ENCODE measurements at places on chromosomes 2 and 18. TPM values are rescaled to one million over a fixed set of nuclear protein-coding genes. Genes with fewer than 3 reads are reported as not detected.

DNA sequence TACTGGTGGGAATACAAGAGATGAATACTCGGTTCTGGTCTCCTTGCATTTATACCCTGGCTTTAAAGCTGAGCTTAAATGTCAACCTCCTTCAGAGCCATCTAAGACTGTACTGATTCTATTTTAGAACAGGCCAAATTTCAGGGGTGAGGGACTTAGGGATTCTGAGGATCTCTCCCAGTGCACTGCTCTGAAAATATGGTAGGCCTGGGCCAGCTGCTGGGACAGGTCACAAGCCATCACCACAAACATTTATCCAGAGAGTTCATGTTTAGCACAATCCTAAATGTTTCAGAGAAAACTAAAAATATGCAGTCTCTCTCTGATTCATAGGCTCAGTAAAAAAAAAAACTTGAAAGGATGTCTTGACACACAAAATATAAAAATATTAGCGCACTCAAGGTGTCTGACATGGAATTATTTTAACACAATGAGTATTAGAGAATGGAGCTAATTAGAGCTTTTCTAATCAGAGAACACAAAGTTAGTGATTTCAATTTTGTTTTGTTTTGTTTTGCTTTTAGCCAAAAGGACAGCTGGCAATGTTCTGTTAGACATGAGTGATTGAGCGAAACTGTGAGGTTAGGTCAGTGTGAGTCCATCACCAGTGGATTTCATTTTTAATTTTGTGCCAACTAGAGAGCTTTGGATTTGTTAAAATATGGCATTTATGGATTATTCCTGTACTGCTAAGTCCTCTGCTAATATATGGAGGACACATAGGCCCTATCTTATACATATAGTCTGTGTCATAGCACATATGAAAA, 38.8 kb downstream of the MFSD6 start:
- no peak for DNase-seq
- no peaks in the 10 kb centered on the region for H3K27me3 ChIP-seq
- no peak overlapping the region for H3K4me3 ChIP-seq
- H3K27ac ChIP-seq, result no peak overlapping the region

DNA sequence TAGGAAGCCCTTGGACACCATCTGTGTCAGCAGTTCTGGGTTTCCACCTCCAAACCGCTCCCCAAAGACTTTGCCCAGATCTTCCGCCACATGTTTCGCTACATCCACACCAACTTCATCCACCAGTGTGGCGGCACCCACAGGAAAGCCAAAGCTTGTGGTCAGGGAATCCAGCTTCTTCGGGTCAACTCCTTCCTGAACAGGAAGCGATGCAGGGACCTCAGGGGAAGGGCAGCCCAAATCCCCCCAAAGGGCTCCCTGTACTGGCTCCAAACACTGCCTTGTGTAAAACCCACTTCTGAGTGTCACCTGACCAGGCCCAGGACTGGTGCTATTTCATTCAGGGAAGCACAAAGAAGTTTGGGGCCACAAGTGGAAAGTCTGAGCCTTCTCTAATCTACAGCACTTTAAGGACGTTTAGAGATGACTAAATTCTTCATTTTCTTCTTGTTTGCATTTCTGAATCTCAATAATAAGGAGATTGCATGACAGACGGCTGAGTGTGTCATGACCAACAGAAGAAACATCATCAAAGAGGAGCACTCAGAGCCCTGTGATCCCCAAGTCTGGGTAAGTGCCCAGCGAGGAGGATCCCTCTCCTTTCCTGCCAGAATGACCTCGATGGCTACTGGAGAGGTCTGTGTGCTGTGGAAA, 20.8 kb downstream of the GAREM2 start:
- no peak overlapping the region for H3K4me3 ChIP-seq
- no peaks in the 10 kb centered on the region for H3K27me3 ChIP-seq
- no peak overlapping the region for H3K27ac ChIP-seq
- H3K4me1 ChIP-seq, result no peaks in the 10 kb centered on the region
- DNase-seq, result no peak

DNA sequence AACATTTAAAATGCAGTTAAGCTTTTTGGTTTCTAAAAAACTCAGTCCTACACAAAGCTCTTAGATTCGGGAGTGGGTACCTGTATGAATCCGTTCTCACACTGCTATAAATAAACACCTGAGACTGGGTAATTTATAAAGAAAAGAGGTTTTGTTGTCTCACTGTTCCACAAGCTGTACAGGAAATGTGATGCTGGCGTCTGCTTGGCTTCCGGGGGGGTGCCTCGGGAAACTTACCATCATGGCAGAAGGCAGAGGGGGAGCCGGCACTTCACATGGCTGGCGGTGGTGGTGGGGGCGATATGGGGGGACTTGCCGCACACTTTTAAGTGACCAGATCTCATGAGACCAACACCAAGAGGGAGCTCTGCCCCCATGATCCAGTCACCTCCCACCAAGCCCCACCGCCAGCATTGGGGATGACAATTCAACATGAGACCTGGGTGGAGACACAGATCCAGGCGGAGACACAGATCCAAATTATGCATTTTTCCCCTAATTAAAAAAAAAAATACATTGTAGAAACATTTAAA, 222.5 kb downstream of the GBX2 start:
- no peaks in the 10 kb centered on the region for H3K27me3 ChIP-seq
- no peaks in the 10 kb centered on the region for H3K36me3 ChIP-seq
- H3K4me3 ChIP-seq, result no peak overlapping the region

GRCh38 chr2:88770016-88770415, 78.5 kb downstream of the RPIA start:
- no peak for DNase-seq
- no peak overlapping the region for H3K4me3 ChIP-seq
- peaks cover 19% of the 10 kb centered on the region for H3K27me3 ChIP-seq
- H3K36me3 ChIP-seq, result no peaks in the 10 kb centered on the region
- H3K27ac ChIP-seq, result no peak overlapping the region
- peaks cover 7% of the 10 kb centered on the region for H3K4me1 ChIP-seq

- no peaks in the 10 kb centered on the region for H3K36me3 ChIP-seq
- no peak overlapping the region for H3K27ac ChIP-seq
- H3K4me1 ChIP-seq, result no peaks in the 10 kb centered on the region
- H3K4me3 ChIP-seq, result no peak overlapping the region
Observed at GRCh38 chr2:219744600-219744999, 117.2 kb downstream of the SLC4A3 start.

DNA sequence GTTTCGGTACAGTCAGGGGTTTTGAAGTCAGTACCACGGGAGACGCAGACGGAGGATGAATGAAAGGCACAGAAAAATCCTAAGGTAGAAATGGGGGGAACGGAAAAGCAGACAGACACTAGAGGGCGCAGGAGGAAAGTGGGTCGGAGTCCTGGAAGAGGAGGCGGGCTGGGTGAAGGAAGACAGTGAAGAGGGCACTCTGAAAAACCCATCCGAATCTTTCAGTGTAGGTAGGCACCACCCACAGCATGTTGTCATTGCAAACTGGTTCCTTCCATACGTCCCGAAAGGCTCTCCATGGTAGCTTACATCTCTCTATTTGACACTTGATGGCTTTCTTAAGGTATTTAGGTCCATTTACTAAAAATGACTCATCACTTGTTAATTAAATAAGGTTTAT, 18.5 kb upstream of the ZNF236 start:
- peak; percentile 63 for DNase-seq
- no peaks in the 10 kb centered on the region for H3K36me3 ChIP-seq
- H3K4me1 ChIP-seq, result peaks cover 9% of the 10 kb centered on the region
- no peak overlapping the region for H3K27ac ChIP-seq
- H3K27me3 ChIP-seq, result no peaks in the 10 kb centered on the region

DNA sequence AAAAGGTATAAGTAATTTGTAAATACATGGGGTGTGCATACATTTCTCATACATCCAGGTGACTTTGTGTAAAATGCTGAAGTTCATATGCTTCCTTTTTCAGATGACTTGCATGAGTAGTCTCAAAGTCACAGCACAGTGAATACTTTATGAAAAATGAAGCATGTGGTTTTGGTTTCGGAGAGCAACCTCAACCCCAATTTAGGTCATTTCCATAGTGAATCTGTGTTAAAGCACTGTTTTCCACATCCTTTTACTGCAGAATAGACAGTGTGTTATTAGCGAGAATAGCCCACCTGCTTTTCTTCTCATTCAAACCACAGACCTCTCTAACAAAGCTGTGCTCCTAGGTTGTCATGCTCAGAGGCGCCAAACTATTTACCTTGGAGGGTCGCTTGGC, 204.4 kb upstream of the RASGRP3 start:
- peaks cover 12% of the 10 kb centered on the region for H3K4me1 ChIP-seq
- no peak overlapping the region for H3K4me3 ChIP-seq
- DNase-seq, result no peak
- no peaks in the 10 kb centered on the region for H3K27me3 ChIP-seq
- H3K27ac ChIP-seq, result no peak overlapping the region

GRCh38 chr2:149393614-149394013, 63.2 kb downstream of the LYPD6 start:
- no peaks in the 10 kb centered on the region for H3K27me3 ChIP-seq
- H3K4me1 ChIP-seq, result peaks cover 4% of the 10 kb centered on the region
- no peak for DNase-seq
- H3K27ac ChIP-seq, result no peak overlapping the region
- no peaks in the 10 kb centered on the region for H3K36me3 ChIP-seq

DNA sequence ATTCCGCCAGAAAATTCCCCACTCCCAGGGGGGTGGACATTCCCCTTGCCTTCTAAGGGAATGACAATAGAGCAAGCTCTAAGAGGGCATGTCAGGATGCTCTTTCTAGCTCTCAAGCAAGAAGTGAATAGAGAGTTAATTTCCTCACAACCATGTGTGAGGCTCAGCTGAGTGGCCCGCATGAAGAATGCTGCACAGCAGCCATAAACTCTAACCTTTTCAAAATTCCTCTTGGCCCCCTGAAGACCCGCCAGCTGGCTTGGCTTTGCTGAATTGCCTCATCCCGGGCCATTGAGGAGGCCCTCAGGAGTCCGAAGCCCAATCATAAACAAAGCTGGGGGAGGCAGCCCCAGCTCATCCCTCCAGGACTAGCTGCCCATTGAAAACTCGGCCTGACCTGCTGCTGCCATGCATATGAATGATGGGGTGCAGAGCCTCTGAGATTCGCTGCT, 38.2 kb downstream of the NRP2 start:
- no peaks in the 10 kb centered on the region for H3K27me3 ChIP-seq
- no peak for DNase-seq
- no peaks in the 10 kb centered on the region for H3K4me1 ChIP-seq
- peaks cover 47% of the 10 kb centered on the region for H3K36me3 ChIP-seq
- H3K27ac ChIP-seq, result no peak overlapping the region

GRCh38 chr2:234436482-234436837, 60.4 kb downstream of the ARL4C start:
- no peaks in the 10 kb centered on the region for H3K27me3 ChIP-seq
- peaks cover 11% of the 10 kb centered on the region for H3K4me1 ChIP-seq
- H3K4me3 ChIP-seq, result no peak overlapping the region
- no peaks in the 10 kb centered on the region for H3K36me3 ChIP-seq
- DNase-seq, result no peak
- H3K27ac ChIP-seq, result no peak overlapping the region

DNA sequence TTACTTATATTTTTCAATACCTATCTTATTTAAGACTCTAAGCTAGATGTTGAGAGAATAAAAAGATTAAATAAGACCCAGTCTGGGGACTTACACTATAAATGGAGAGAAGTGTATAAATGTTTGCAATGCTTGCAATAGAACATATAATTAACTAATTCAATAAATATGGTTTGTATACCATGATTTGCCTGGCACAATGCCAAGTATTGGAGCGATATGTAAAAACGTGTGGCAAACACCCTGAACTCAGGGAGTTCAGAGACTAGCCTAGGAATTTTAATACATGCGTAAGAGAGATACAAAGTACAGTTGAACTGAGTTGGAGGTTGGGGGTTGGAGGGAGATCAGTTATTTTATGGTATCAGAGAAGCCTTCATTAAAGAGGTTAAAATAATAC, 251.8 kb upstream of the DDX18 start:
- H3K27ac ChIP-seq, result no peak overlapping the region
- no peaks in the 10 kb centered on the region for H3K27me3 ChIP-seq

GRCh38 chr18:75530566-75531211, 103.2 kb upstream of the SMIM21 start:
- H3K27me3 ChIP-seq, result no peaks in the 10 kb centered on the region
- H3K4me3 ChIP-seq, result no peak overlapping the region
- no peaks in the 10 kb centered on the region for H3K4me1 ChIP-seq

- no peaks in the 10 kb centered on the region for H3K27me3 ChIP-seq
- DNase-seq, result no peak
- H3K4me3 ChIP-seq, result no peak overlapping the region
- no peaks in the 10 kb centered on the region for H3K36me3 ChIP-seq
- H3K27ac ChIP-seq, result no peak overlapping the region
Observed at GRCh38 chr18:73060666-73061288, 193.0 kb upstream of the NETO1 start.

Gene C2orf78
- total RNA-seq, result not detected

Gene IGFBP5
- total RNA-seq, result not detected

Gene NHEJ1
- 12.1 TPM for total RNA-seq

Gene TLX2
- total RNA-seq, result not detected

Gene FBXO36
- 1.1 TPM for total RNA-seq

Gene REG1B
- not detected for total RNA-seq

Gene CRYGC
- not detected for total RNA-seq

Gene CYS1
- total RNA-seq, result 0.25 TPM

Measured in endothelial cell of umbilical vein (primary cell).